ENCODE measurements at places on chromosomes 4 and X.

DNA sequence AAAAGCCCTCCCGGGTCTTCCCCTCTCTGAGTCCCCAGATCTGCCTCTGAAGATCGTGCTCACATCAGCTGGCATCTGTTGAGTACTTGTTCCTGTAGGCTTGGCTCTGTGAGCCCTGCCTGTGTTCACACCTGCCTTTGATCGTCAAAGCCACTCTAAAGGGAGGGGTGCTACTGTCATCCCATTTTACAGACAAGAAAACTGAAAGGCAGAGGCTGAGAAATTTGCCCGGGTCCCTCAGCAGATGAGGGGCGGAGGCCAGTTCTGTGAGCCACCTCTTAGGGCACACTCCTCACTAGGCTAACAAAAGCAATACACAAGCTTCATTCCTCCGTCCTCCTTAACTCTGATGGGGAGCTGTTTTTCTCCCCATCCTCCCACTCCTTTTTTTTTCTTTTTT, 655 bp downstream of the CYTL1 start:
- no peak for DNase-seq

DNA sequence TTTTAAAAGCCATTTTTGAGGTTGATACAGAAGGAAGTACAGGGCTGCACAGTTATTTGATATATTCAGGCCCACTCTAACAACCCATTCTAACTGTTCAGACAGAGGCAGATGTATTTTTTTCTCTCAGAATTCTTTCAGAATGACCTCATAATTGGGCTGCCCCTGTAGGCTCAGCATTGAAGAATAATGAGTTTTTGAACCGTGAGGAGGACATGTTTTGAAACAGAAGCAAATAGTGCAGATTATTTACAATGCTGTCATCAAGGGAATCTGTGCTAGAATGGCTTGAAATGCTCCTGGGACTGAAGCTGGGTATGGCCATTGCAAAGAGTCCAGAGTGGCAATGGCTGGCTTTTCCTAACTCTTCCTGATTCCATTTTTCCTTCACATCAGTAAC, 158.1 kb downstream of the SOX3 start:
- DNase-seq, result no peak

DNA sequence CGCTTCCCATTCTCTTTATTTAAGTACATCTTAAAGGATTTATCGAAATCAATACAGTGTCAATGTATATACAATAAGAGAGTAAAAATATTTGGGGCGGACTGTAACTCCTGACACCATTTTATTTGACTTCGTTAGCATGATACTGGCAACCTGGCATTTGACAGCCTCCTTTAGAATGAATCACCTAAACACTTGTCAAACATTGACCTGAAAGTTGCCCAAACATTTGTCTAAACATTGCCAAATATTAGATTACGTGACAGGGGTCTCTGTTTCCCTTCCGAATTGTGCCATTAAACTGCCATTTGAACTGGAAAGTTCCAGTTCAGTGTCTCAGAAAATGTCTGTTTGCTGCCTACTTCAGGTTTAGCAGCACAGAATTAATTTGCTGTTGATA, 20.8 kb upstream of the FAM9A start:
- no peak for DNase-seq

- no peak for DNase-seq
Observed at GRCh38 chr4:128974136-128974581, 119.2 kb downstream of the SCLT1 start.

DNA sequence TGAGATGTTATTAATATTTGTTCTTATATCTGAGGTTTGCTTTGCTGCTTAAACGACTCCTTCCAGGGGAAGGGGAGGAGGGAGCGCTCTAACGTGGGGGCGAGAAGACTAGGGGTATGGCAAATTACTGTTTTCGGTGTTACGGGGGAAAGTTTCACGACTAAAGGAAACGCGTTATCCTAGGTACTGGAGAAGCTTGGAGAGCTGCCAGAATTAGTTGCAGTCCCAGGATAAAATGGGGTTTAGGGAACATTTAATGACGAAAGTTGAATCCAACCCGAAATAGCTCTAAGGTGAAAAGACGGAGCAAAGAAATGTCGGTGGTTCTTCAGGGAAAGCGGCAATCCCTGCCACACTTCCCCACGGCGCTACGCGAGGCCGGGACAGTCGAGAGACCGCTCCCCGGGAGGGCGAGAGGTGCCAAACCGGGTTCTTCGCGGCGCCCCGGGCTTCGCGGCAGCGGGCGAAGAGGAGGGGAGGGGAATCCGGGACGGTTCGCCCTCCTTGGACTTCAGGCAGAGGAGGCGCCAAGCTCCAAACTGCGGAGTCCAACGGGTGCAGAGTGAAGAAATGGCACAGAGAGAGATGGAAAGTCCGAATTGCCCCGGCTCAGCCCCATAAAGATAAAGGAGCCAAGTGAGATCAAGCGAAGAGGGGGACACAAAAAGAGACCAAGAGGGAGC, 724 bp downstream of the THOC2 start:
- DNase-seq, result peak; percentile 12

DNA sequence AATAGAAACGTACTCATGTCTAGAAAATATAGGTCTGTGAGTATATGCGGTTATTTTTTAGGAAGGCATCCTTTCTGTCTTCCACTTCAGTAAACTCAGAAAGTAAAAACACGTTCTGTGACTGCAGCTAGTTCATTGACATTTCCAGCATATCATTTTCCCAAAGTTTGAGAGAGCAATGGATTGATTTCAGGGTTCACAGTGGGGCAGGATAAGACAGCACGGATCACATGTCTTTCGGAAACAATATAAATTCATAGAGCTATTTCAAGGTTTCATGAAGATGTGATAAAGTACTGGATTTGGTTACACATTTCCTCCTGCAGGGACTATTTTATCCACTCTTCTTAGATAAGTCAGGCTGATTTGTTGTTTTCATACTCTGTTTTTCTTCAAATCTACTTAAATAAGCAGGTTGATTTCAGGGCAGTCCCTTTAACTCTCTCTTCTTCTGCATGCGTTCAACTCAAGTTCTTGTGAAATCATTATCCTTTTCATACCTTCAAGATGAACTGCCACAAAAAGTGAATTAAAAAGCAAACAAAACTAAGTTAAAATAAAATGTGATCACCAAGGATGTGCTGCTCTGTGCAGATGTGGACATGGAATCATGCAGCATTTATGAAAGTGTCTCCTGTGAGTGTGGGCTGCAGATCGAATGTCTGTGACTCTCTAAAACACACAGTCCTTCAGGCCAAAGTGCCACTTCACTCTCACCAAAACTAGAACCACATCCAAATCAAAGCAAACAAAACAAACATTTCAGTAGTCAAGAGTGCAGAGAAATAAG, 187.7 kb downstream of the UNC5C start:
- DNase-seq, result no peak

DNA sequence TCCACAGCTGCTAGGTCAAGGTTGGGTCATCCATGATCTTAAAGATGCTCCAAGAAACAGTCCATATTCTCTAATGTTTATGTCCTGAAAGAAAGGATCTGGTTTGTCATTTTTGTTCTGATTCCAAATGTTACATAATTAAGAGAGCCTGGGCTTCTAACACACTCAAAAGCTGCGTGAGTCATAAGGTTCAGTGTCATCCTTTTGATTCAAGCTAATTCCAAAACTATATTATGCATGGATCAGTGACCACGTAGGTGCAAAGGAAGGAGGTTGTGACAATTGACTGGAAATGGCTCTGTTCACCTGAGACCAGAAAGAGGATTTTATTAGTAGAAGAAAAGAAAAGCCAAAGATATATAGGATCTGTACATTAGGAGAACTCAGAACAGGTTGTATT, 268.7 kb upstream of the GK2 start:
- DNase-seq, result no peak

GRCh38 chrX:129984111-129984958, 1.9 kb downstream of the BCORL1 start:
- peak; percentile 47 for DNase-seq

DNA sequence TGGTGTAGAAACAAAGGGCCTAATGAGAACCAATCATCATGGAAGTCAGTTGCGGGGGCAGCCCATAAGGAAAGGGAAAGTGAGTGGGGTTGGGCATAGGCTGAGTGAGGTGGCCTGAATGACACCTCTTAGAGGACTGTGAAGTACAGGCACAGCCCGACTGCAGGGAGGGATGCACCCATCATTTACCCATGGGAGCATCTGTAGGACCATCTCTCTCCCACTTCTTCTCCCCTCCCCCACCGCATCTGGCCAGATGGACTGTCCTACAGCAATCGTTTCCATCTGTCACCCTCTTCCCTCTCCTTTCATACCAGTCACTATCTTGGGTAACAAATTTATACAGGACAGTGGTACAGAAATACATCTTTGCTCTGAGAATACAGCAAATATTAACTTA, 4.2 kb downstream of the STBD1 start:
- DNase-seq, result no peak

GRCh38 chr4:85826060-85826678, 351.2 kb downstream of the ARHGAP24 start:
- DNase-seq, result peak; percentile 4

DNA sequence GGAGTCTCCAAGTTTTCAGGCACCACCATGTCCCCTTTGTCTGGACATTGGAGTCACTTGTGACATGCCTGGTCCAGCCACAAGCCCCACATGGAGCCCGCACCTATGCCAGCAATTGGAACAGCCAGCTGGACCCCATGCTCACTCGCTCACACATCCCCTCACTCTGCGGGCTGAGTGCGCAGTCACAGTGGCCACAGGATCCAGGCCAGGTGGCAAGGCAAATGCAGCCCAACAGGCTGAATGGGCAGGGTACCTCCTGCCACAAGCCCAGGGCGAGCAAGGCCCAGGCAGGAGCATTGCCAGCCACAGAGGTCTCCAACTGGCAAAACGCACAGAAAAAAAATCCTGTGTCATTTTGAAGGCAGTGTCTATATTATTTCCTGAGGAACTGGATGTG, 82.0 kb downstream of the ANXA10 start:
- DNase-seq, result no peak

DNA sequence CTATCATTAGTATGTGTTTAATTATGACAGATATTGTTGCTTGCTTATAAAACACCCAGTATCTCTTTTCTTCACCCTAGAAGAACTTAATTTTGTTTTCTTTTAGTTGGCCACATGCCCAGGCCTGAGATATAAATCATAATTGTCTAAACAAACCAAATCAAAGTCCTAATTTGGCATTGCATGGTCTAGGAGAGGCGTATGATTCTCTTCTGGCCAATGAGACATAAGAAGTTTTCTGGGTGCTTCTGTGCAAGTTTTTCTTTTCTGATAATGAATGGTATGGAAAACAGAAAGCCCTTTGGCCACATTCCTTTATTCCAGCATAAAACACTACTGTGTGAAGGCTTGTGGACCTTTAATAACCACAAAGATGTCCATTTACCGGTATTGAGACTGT, 192.9 kb upstream of the CTSO start:
- no peak for DNase-seq

GRCh38 chr4:70680934-70681333, 7.4 kb upstream of the UTP3 start:
- DNase-seq, result no peak

- no peak for DNase-seq
Observed at GRCh38 chr4:140326395-140326993, 47.0 kb upstream of the SCOC start.

DNA sequence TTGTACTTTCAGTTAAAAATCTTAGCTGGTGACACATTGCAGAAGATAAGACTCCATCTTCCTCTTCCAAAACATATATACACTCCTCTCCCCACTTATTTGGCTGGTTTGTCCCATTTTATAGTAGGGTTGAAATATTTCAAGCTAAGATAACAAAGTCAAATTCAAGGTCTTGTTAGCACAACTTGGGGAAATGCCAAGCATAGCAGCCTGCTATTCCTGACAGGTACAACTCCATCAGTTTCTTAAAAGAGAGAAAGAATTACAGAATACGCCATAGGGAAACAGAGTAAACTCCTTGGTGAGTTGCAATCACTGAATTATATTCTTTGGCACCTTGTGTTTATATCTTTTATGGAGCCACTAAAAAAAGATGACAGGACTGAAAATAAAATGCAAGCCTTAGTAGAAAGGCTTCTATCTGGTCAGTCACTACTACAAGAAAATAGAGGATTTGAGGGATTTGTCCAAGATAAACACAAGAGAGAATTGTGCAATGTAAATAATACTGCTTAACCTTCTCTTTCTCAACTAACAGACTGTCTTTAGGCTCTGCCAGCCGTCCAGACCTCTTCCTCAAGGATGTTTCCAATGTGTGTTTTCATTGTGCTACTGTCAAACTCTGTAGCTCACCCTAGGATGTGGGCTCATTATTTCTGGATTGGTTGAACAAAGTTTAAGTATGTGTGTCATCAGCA, 170.3 kb downstream of the VEGFC start:
- DNase-seq, result no peak

DNA sequence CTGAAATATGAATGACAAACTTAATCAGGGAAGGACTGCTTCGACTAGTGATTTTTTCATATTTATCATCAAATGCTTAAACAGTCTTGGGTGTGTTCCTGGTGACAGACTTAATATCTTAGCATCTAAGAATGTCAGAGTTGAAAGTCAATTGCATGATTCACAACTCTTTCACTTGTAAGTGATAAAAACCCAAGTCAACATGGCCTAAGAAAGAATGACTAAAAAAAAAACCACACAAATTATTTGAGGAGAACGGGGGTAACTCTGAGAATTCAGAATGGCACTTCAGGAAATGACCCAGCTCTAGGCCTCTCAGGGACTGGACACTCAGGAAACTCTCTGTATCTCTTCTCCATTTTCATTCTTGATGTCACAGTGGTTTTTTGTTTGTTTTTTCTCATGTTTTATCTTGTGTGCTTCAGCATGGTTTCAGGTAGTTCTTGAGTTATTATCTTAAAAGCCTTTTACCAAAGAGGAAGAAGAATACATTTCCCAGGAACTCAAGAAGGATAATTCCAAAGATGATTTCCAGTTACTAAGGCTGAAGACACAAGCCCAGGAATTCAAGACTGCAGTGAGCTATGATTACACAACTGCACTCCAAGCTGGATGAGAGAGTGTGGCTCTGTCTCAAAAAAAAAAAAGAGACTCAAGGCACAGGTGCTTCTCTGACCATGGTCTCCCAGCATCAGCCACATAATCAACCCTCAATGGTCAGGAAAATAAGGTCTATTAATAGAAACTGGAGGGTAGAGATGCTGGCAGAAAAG, 1697.8 kb upstream of the IGFBP7 start:
- DNase-seq, result no peak

GRCh38 chr4:88819818-88820697, 122.4 kb upstream of the NAP1L5 start:
- DNase-seq, result no peak

Data from HuH-7.5 (cell line).